ENCODE measurements at places on chromosomes 4 and X.

DNA sequence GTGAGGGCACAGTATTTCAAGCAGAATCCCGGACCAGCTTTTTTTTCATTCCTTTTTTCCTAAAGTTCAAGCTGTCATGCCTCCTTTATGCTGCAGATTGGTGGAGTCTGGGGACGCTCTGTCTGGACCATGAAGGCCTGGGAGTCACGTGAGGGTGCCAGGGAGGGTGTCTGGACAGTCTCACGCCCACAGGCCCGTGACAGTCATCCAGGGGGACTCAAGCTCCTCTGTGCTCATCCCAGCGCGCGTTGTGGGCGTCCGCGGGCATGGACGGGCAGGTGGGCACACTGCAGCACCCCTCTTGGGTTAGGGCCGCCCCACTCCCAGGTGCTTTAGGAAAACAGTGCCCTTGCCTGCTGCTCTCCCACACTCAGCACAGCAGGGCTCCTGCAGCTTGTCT is 4.8 kb downstream of the CPZ start:
- no peak for DNase-seq

DNA sequence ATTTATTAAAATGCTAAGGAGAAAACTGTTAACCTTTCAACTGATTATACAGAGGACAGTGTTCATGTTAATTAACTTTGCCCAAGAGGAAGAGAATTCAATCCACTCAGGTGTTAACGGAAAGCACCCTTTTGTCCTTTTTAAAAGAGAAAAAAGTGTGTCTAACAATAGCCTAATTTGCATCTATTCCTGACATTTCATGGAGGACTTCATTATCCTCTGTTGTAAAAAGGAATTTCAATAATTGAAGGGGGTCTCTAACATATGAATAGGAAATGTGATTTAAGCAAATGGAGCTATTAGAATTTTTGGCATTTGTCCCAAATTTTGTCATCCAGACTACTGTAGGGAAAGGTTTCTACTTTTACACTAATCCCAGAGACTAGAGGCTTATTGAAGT is 44.6 kb upstream of the GC start:
- no peak for DNase-seq

DNA sequence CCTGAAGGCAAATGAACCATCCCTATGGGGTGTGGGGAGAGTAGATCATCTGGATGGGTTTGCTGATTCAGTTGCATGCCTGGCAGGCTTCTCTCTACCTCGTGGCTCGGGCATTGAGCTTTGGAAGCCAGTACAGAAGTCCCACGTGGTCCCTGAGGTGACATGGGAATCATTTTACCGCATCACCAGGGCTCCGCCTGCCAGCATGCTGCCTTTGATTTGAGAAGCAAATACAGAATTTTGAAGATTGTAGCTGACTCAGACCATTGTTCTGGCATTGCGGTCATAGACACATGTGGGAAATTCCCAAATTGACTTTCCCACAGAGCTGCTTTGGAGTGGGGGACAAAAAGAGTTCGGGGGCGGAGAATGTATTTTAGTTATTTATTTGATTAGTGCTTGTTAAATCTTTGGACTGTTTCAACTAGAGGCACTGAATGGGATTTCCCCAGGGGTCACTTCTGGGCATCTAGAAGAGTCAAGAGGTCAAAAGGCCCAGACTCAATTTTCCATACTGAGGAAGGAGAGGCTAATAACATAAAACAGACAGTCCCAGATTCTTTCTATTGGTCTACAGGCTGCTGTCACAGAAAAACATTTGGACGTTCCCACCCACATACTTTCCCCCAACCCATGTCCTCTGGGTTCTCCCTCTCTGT is 79.3 kb downstream of the NHSL2 start:
- peak; percentile 55 for DNase-seq

DNA sequence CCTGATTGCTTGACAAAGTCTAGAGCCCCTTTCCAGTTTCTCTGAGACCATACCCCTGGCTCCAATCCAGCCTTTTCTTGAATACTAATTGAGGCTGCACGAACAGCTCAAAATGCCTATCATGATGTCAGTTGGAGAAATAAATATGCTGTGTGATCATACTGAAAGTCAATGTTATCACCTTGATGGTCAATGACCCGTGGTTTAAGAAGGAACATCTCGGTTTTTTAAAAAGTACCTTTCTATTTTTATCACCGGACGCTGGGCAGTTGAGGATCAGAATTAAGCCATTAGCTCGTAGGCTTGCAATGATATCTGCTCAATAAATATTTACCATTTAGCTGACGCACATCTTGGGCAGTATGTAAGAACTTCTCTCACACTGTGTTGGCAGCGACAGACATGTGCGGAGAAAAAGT is 852 bp upstream of the WDR44 start:
- DNase-seq = no peak

GRCh38 chr4:180141734-180142133 is 2101.5 kb upstream of the TENM3 start:
- DNase-seq = no peak

GRCh38 chr4:56703378-56703777 is 22.3 kb upstream of the HOPX start:
- no peak for DNase-seq

DNA sequence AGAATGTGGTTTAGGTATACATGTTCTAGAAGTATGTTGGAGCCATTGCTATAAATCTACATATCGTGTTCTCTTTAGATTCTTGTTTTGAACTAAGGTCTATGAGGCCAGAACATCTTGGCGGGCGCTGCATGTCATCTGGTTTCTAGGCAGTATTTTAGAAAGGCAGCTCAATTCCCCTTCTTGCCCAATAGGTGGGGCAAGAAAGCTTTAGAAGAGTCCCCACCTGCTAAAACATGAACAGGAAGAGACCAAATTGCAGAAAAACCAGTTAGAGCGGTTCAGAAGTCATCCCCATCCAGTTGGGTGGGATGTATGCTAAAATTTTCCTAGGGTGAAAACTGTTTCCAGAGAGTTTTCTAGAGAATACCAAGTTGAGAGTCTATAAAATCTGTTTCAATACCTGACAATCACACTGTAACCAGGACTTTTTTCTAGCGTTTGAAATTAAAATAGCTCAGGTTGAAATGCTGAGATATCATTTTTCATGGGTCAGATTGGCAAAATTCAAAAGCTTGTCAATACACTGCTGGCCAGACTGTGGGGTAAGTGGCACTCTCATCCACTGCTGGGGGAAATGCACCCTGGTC is 17.5 kb upstream of the SH3KBP1 start:
- DNase-seq = peak; percentile 53

- no peak for DNase-seq
Observed at GRCh38 chrX:156001667-156002021, 4.1 kb downstream of the IL9R start.

GRCh38 chr4:148649652-148650331 is 207.6 kb upstream of the NR3C2 start:
- peak; percentile 2 for DNase-seq

- DNase-seq = no peak
Observed at GRCh38 chrX:150546711-150547153, 21.7 kb upstream of the MTM1 start.

- DNase-seq = no peak
Observed at GRCh38 chr4:118746251-118746919, 61.2 kb downstream of the METTL14 start.

- no peak for DNase-seq
Observed at GRCh38 chrX:5176766-5177165, 1051.9 kb downstream of the NLGN4X start.

DNA sequence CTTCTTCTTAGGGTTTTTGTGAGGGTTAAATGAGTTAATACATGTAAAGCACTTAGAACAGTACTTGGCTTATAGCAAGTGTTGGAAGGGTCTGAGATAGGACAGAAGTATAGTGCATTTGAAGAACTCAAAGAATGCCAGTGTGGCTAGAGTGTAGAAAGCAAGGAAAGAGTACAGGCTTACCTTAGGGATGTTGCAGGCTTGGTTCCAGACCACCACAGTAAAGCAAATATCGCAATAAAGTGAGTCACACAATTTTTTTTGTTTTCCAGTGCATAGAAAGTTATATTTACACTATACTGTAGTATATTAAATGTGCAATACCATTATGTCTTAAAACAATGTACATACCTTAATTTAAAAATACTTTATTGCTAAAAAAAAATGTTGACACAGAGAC is 41.3 kb downstream of the KIF4A start:
- peak; percentile 26 for DNase-seq

- DNase-seq = no peak
Observed at GRCh38 chr4:76322236-76322635, 15.7 kb downstream of the STBD1 start.

DNA sequence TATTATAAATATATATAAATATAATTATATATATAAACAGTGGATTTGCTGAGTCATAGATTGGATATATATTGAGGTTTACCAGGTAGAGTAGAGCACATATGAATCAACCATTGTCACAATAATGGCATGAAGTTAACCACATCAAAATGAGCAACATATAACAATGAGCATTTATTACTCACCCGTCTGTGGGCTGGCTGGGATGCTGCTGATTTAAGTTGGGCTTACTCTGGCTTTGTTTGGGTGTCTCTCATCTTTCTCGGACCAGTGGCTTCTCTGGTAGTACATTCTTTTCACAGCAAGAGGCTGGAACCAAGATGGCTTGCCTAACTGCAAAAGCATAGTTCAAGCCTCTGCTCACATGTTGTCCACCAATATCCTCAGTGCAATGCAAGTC is 111.7 kb upstream of the TAPT1 start:
- peak; percentile 64 for DNase-seq

GRCh38 chr4:6946497-6946896 is 36.9 kb downstream of the TBC1D14 start:
- no peak for DNase-seq

DNA sequence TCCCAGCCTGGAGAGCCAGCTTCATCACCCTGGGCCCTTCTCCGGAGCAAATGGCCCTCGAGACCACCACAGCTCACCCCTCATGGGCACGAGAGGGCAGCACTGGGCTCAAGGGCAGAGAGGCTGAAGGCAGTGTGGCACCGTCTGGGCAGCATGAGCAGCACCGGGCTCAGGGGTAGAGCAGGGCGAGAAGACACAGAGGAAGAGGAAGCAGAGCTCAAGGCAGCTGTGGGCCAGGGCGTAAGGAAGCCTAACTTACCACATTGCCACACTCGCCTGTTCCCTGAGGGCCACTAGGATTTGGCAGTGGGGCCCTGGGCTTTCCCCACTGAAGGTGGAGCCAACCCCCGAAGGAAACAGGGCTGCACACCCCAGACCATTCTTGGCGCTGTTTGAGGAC is 15.5 kb downstream of the ZNF185 start:
- DNase-seq = no peak

- no peak for DNase-seq
Observed at GRCh38 chr4:38090455-38091246, 130.5 kb downstream of the PTTG2 start.

DNA sequence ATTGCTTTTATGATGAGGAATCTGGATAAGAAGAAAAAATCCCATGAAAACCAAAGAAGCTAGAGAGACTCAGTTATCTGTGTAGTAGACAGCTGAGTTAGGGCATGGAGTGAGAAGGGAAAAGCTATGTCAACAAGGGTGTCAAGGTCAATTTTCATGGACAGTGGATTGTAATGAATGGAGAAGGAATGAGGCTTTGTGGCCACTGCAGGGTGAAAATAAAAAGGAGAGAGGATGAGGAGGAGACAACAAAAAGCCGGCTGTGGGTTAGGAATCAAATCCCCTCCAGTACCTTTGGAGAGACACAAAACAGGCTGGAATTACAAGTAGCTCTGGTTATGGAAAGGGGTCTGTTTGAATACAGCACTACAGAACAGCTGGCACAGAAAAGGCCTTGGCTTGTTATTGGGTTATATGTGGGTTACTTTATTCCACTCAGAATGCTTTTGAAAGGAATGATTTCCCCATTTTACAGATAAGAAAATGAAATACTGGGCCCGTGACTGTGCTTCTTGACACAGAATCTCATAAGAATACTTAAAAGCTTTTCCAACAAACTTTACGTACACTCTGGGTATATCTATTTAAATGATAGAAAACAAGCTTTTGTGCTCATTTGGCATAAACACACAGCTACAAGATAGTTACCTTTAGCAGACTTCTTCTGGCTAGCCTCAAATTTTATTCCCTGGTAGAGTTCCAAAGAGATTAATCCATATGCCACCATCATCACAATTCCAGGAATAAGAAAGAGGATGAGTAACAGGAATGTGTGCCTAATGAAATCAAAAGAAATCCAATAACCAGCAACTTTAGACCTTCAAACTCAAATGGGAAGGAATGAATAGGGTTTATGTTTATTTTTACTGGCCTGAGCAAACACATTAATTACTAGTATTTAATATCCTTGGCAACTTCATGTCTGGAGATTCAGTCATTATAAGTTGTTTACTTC is 7.5 kb downstream of the CCKAR start:
- DNase-seq = no peak
